ENCODE measurements at places on chromosomes 16 and 17.

DNA sequence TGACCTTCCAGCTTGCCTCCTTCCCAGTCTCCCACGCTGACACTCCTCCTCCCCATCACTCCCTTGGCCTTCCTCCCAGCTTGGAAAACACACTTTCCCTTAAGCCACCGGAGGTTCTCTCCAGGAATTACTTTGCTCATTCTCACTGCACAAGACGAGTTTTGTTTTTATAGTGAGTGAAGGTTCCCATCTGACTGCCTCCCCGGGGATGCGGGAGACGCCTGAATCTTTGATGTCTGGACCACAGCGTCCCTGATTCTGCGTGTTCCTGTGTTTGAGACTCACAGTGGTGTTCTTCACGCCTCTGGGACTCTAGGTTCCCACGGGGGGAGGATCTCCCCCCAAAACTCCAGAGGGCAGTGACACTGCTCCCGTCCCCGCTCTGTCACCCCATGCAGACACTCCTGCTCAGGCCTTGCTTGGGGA lies 2.0 kb downstream of the DNAI2 start:
- DNase-seq: no peak

- DNase-seq: peak; percentile 28
These were observed 9.6 kb downstream of the STX8 start for GRCh38 chr17:9566067-9566466.

- DNase-seq: no peak
These were observed 8.4 kb downstream of the DPEP1 start for GRCh38 chr16:89621698-89622409.

GRCh38 chr16:1487395-1488053 lies 1.2 kb downstream of the PTX4 start:
- DNase-seq: no peak

- no peak for DNase-seq
These were observed 188.6 kb downstream of the C16orf78 start for GRCh38 chr16:49562228-49562627.

DNA sequence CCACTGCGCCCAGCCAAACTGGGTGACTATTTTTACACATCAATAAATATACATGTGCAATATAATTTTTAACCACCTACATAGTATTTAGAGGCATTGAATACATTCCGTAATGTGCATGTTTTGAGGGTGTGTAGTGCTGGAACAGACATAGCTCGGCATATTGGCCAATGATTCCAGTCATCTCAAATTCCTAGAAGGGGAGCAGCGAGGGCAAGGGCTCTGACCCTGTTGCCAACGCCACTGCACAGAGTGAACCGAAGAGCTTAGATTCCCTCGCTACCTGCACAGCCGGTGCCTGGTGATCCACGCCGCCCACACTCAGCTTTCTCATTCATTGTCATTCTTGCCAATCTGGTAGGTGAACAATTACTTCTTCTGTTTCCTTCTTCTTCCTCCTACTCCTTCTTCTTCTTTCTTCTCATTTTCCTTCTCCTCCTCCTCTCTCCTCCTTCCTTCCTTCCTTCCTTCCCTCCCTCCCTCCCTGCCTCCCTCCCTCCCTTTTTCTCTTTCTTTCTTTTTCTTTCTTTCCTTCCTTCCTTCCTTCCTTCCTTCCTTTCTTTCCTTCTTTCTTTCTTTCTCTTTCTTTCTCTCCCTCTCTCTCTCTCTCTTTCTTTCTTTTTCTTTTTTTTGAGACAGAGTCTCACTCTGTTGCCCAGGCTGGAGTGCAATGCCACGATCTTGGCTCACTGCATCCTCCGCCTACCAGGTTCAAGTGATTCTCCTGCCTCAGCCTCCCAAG lies 26.3 kb upstream of the ATP2A3 start:
- no peak for DNase-seq

DNA sequence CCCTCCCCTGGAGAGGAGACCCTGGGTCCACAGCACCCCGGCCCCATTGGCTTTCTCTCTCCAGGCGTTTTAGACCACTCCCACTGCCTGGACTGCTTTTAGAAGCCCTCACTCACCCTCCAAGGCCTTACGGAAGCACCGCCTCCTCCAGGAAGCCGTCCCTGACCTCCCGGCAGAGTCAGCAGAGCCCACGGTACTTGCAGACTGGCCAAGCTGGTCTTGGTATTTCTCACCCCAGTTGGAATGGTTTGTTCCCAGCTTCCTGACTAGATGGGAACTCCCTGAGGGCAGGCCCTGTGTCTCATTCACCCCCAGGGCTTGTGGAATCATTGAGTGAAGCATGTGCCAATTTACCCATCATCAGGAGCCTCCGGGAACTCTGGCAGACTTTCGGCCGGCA lies 9.2 kb downstream of the SCGB1C2 start:
- no peak for DNase-seq

DNA sequence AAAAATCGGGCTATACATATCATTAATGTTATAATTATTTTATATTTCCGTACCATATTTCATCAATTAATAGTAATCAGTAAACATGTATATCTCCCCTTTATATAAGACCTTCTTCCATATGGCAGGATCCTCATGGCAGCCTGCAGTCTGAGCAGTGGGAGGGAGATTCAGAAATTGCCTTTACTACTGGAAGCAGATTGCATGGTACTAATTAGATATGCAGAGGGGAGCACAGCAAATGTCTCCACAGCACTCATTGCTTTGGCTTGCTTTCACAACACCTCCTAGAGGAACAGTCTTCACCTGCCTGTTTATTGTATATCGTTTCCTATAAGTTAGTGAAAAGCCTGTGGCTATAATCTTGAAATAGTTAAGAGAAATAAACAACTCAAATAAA lies 585.8 kb upstream of the GOT2 start:
- no peak for DNase-seq

DNA sequence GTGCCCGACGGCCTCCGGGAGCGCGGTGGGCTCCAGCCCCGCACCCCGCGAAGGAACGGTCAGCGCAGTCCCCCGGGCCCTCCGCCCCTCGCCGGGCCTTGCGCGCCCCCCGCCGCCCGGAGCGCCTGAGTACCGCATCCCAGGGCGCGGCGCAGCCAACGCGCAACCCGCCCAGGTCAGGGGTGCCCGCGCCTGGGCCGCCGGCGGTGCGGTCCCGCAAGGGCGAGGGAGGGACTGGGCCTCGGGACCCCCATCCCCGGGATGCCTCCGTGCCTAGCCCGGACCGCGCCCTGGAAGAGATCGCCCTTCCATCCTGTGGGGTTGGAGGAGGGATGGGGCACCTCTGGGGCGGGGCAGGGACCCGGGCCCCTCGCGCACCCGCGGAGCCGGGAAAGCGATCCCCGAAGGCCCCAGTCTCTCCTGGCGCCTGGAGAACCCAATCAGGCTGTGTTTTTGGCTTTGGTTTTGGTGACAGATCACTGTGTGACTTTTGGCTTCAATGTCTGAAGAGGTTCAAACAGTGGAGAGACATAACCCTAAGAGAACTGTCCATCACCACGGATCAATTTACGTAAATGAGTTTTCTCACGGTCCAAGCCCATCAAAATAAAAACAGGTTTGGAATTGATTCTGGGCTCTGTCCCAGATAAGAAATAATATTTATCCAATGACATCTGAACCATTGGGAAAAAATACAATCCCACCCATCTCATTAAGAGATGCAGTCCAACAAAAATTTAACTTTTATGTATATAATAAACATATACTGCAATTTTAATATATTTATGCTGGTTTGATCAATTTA lies 17.8 kb downstream of the ENPP7 start:
- DNase-seq: no peak

DNA sequence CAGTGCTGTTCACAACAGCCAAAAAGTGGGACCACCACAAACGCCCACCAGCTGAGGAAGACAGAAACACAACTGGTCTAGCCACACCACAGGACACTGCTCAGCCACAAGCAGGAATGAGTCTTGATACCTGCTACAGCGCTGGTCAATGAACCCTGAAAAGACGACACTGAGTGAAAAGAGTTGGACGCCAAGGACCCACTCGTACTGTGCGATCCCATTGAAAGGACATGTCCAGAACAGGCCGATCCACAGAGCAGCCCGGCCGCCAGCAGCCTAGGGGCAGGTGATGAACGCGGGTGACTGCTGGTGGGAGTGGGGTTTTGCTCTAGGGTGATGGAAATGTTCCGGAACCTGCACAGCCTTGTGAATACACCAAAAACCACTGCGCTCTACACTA lies 10.6 kb upstream of the SLC38A8 start:
- no peak for DNase-seq

GRCh38 chr17:45398800-45399199 lies 33.9 kb downstream of the ARHGAP27 start:
- no peak for DNase-seq

DNA sequence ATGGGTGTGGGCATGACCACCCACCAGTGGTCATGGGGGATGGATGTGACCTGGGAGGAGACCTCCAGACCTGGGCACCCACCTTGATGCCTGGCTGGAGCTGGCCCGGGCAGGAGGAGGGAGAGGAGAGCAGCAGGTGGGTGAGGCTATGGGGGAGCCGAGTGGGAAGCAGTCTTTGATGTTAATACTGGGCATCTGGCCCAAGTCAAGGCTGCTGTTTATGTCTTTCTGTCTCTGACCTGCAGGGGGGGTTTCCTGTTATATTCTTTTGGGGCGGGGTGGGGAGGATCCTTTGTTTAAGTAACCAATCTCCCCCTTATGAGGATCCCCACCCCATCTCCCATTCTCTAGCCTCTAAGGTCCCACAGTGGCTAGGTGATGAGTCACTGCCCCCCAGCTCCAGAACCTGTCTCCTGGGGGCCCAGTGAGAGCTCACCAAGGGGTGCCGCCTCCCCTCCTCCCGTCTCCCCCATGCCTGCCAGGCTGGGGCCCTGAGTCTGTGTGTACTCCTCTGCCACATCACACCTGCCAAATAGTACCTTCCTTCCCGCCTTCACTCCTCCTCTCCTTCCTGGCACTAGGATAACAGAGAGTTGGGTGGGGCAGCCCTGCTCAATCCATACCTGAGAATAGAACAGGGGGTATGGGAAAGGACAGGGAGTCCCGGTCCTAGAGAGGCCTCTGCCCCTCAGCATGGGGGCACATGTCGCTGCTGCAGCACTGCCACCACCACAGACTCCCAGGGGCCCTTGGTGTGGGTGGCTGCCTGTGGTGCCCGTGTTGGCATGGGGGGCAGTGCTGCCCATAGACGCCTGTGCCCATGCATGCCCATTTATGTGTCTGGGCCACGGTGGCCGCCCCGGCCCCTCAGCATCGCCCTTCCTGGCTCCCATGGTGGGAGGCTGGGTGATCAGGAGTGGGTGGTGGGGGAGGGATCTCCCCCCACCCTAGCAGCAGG lies 7.3 kb downstream of the THRA start:
- peak; percentile 63 for DNase-seq

DNA sequence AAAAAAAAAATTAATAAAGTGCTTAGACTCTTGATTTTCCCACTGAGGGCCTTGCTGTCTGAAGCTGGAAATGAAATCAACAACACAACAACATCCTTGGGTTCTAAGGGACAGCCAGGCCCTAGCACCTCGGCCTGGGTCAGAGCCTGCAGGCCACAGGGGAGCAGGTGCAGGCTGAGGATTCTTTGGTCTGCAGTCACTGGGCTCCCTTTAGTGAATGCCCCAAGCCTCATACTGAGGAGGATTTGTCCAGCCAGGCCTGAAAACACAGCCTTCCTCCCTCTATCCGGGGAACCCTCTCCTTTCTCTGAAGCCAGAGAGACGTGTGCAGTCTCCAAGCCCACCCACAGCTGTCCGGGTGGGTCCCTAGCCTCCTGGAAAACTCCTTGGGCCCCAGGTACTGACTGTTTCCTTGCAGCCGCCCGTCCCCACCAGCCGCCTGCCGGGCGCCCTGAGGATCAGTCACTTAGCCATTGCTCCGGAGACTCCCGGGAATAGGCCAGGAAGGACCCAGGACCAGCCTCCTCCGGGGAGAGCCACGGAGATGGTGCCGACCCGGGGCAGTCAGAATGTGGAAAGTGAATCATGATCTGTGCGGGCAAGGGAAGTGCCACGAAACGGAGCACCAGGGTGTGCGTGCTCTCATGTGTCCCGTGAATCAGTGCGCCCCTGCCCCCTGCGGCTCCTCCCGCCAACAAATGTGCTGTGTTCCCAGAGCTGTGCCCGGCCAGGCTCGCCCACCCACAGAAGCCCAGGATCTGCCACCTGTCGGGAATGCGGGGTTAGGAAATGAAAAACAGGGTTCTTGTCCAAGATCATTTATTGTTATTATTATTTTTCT lies 91.0 kb downstream of the RTN4RL1 start:
- no peak for DNase-seq

DNA sequence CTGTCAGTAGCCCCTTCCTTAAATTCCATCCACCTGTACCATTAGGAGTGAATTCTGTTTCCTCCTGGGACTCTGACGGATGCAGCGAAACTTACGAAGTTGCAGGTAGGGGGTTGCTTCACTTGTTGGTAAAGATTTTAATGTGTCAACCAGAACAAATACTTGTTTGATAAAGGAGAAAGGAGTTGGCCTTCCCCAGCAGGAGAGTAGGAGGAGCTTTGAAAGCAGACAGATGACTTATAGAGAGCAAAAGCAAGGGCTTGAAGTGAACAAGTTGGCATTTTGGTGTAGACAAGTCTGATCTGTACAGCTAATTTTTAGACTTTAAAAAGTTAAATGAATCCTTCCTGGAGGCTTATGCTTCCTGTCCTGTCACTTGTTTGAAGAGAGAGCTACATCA lies 38.1 kb upstream of the PMFBP1 start:
- no peak for DNase-seq

- no peak for DNase-seq
These were observed 512 bp upstream of the ENDOV start for GRCh38 chr17:80414508-80414802.

GRCh38 chr17:47009759-47010594 lies 30.9 kb upstream of the RPRML start:
- no peak for DNase-seq

DNA sequence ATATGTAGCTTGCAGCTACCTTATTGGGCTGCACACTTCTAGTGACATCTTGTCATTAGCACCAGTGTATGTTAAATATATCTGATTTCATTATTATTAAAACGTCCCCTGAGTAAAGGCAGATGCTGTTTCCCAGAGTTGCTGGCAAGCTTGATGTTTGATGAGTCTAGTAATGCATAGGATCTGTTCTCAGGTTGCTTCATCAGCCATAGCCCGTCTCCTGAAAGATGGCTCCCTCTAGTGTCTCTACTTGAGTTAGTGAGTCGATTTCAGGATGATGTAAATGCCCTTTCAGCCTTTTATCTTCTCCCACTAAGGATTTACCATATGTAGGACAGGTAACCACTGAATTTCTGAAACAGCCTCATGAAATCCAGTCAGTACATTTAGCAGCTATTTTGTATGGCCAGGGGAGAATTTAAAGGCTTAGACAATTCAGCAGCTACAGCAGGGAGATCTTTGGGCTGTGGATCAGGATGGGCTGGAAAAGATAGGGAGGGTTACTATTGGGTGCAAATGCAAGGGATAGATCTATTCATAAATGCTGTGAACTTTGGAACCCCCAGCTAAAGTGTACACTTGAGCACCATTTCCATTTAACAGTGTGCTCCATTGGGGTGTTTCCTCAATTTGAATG lies 376.3 kb downstream of the CNTNAP4 start:
- DNase-seq: no peak

GRCh38 chr16:24253192-24253591 lies 2.9 kb upstream of the CACNG3 start:
- peak; percentile 50 for DNase-seq

GRCh38 chr16:53936052-53936451 lies 232.1 kb downstream of the FTO start:
- no peak for DNase-seq

GRCh38 chr17:80720610-80721577 lies 176.3 kb downstream of the RPTOR start:
- peak; percentile 79 for DNase-seq

Data from CD4-positive, alpha-beta T cell treated with Interleukin-15 for 4 hours (primary cell).